ENCODE measurements at places on chromosomes 2 and 18.

DNA sequence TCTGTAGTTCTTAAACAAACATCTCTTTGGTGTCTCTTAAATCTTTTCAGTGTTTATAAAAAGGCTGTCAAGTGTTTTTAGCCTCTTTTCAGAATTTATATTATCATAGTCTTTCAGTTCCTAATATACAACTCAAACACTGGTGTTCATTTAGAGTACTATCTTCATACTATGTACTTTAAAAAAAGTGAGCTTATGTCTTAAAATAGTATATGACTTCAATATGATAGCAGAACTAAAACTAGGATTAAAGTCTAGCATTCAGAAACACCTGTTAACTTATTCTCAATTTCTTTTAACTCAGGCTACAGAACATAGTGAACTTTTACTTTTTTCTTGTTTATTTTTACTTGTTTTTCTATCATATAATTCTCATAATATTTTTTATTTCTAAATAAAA lies 14.7 kb upstream of the IKZF2 start:
- no peak for DNase-seq

DNA sequence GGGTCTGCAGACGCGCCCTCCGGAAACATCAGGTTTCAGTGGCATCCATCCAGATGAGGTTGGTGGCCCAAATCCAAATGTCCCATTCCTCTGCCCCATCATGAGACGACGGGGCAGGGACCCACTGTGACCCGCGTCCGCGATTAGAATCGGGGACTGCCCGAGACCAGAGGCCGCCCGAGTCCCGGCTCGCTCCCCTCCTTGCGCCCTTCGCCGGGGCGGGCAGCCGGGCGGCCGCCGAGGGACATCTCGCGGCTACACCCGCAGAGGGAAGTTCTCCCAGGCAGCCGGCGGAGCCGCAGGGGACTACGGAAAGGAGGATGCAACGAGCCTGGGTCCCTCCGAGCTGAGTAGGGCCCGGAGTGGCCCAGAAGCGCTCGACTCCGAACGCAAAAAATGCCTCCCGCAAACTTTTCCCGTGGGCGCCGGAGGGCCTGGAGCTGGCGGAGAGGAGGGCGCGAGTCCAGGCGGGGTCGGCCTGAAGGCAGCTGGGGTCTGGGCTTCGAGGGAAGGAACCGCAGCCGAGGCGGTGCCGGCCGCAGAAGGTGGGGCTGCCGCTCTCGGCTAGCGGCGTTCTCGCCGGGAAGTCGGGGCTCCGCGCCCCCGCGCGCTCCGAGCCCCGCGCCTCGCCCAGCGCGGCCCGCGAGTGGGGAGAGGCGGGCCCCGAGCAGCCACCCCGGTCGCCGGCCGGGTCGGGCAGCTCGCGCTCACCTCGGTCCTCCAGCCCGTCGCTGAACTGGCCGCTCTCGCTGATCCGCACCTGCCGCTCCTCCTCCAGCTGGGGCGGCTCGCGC lies 580 bp downstream of the TMEM163 start:
- no peak for DNase-seq

- no peak for DNase-seq
These were observed 142.6 kb upstream of the COPS8 start for GRCh38 chr2:236943068-236943467.

GRCh38 chr2:181241797-181242196 lies 215.4 kb upstream of the ITGA4 start:
- no peak for DNase-seq
